A549 treated with Mapracorat at 1 μM for 4 hours (cell line): ENCODE measurements at places on chromosomes 11 and 22. TPM values are rescaled to one million over a fixed set of nuclear protein-coding genes. Genes with fewer than 3 reads are reported as not detected.

The RAB3IL1 gene
- total RNA-seq: 16.0 to 23.0 TPM (median 19.1 TPM) in 5 replicates

The PATE2 gene
- total RNA-seq: not detected in 5 replicates

The SEPTIN3 gene
- total RNA-seq: 1.0 to 1.4 TPM (median 1.2 TPM) in 5 replicates

The C11orf54 gene
- total RNA-seq: 11.3 to 14.2 TPM (median 12.0 TPM) in 5 replicates

The PLAAT4 gene
- 1.4 to 2.6 TPM (median 1.8 TPM) in 5 replicates for total RNA-seq

The BIRC3 gene
- 45.5 to 55.1 TPM (median 51.7 TPM) in 5 replicates for total RNA-seq

The TENM4 gene
- 0.02 to 0.45 TPM (median 0.17 TPM) in 5 replicates for total RNA-seq

The GNG3 gene
- not detected in 5 replicates for total RNA-seq

The KRTAP5-11 gene
- not detected in 5 replicates for total RNA-seq

The OR4D5 gene
- not detected in 5 replicates for total RNA-seq

The PRR33 gene
- not detected in 5 replicates for total RNA-seq
